ENCODE measurements at places on chromosomes 5 and 9.

DNA sequence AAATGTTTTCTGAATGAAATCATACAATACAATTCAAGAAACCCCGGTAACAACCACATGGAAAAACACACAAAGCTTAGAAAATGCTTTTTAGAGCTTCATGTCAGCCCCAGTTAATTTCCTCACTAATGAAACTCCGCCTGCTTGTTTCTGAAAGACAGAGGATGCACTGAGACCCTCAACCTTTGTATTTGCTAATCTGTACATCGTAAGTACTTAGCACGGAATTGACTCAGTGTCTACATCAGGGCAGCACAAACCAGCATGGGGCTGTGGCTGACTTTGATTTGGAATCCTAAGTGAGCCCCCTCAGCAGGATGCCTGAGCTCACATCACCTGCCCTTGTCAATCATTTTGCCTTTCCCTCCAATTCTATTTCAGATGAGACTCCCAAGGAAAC, 499.1 kb upstream of the MPDZ start:
- no peak for DNase-seq

DNA sequence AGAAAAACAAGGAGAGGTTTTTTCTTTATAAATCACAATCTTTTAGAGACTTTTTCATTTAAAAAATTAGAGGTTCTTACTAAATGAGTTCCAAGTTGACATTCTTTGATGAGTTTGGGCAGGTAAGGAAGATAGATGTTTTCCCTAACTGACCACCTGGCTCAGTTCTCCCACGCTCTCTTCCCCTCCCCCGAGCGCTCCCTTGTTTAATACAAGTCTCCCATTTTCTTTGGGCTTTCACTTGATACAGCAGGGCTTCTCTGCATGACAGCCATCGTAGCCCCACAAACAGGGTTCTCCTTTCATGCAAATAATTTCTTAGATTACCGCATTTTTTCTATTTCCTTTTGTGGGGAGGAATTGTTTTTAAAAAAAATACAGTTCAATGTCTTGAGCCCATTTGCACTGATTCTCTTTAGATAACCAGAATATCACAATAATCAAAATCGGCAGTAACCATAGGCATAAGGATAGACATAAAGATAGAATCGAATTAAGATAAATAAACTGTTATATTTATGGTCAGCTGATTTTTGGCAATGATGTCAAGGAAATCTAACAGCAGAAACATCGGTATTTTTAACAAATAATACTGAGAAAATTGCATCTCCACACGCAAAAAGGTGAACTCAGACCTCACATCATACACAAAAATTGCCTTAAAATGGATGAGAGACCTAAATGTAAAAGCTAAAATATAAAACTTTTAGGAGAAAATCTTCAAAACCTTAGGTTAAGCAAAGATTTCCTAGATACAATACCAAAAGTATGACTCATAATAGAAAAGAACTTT, 325.4 kb downstream of the PIK3R1 start:
- no peak for DNase-seq

DNA sequence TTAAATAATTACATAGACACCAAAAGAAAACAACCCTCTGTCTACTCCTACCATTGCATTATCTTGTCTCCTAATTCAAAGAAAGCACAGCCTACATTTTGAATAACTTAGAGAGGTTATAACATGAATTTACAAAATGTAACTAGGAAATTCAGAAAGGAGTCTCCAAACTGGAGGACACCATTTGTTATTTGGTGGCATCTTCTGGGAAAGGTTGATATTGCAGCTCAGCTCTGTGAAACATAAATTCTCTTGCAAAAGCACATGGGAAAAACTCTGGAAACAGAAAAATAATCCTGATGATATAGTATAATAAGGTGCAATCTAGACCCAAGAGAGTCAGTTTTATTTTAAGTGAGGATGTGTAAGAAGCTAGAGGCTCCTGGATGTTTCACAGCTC, 215.3 kb downstream of the MLLT3 start:
- no peak for DNase-seq

DNA sequence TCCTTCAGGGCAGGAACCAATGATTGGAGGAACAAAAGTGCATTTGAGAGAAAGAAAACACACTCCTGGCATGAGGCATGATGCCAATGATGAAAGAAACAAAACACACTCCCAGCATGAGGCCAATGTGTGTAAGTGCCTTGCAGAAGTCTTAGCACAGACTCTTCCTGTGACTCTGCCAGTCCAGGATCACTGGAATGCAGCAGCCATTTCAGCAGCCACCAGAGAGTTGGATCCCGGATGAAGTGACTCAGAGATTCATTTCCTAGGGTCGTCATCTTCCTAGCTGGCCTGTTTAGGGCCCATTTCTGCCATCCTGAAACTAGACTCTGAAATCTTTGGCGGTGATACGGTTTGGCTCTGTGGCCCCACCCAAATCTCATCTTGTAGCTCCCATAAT, 212.5 kb downstream of the CFAP90 start:
- no peak for DNase-seq

GRCh38 chr5:7242118-7242710, 153.7 kb upstream of the ADCY2 start:
- DNase-seq = no peak

- no peak for DNase-seq
These were observed 448.0 kb downstream of the SPOCK1 start for GRCh38 chr5:137051161-137051560.

GRCh38 chr9:82726424-82727276, 336.3 kb downstream of the RASEF start:
- DNase-seq = no peak

DNA sequence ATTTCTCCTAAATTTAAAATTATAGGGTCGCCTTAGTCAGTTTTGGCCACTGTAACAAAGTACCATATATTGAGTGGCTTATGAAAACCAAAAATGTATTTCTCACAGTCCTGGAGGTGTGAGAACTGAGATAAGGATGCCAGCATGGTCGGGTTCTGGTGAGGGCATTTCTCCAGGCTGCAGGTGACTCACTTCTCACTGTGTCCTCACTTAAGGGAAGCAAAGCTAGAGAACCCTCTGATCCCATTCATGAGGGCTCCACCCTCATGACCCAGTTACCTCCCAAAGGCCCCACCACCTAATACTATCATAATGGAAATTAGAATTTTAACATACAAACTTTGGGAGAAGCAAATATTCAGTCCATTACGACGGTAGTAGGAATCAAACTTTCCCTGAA, 75.1 kb upstream of the FBN2 start:
- DNase-seq = no peak

DNA sequence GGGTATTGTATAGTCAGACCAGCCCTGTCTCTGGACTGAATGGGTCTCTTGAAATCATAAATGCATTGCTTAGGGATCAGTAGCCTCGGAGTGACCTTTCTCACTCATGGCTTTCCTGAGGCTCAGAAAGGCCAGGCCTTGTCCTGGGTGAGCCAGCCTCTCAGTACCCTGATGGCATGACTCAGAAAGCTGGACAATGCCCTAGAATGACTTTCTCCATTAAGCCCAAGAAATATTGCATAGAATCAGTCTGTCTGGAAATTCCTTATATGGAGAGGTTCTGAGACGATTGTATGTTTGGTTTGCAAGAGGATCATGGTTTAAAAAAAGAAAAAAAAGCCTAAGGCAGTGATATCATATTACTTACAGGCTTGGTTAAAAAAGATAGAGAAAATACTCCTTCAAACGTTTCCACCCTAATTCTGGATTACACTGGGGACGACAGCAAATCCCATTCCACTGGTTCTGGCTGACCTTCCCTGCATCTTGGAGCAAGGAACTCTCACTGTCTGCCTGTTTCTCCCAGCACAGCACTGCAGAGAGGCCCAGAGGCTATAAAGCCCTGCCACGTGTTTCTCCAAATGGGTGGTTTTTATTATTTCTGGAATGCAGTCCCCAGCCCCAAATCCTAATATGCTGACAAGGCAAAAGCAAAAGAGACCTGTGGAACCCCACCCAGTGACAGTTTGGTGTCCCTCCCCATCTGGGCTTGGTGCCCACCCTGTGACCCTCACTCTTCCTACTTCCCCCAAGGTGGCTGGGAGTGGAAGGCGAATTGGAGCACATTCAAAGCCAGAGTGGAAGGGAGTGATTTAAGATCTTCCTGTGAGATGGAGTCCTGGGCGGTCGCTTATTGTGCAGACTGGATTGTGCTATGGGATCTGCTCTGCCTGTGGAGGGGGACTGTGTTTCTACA, 34.4 kb downstream of the MAP1B start:
- no peak for DNase-seq

- no peak for DNase-seq
These were observed 47.0 kb downstream of the KCNN2 start for GRCh38 chr5:114408847-114409246.

- no peak for DNase-seq
These were observed 8.8 kb upstream of the NHP2 start for GRCh38 chr5:178162481-178162880.

GRCh38 chr5:112165399-112165798, 253.7 kb downstream of the EPB41L4A start:
- DNase-seq = no peak

DNA sequence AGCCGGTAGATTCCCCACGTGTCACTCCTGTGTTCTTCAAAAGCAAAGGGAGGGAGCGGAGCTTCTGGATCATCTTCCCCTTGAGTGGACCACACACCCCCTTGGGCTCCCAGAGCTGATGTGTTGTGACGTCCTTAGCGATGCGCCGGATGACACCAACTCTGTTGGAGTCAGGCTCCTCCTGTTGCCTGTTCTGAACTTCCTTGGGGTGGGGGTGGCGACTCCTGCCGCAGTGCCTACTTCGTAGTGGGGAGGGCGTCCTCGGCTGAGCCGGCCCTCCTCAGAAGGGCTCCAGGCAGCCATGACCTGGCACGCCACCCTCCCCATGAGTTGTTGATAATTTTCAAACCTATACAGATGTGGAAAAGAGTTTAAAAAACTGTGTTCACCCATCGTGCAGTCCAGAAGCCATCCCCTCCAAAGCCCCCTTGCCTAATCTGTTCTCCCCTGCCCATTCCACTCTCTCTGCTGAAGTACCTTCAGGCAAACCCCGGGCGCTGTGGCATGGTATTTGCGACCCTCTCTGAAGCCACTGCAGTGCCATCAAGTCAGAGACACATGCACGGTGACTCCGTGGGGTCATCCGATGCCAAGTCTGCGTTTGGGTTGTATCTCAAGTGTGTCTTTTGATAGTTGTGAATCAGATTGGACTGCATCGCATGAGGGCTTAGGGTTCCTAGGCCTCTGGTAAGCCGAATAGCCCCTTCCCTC, 16.7 kb downstream of the EXOC3 start:
- no peak for DNase-seq

GRCh38 chr5:170306381-170306831, 8.8 kb upstream of the LCP2 start:
- no peak for DNase-seq

DNA sequence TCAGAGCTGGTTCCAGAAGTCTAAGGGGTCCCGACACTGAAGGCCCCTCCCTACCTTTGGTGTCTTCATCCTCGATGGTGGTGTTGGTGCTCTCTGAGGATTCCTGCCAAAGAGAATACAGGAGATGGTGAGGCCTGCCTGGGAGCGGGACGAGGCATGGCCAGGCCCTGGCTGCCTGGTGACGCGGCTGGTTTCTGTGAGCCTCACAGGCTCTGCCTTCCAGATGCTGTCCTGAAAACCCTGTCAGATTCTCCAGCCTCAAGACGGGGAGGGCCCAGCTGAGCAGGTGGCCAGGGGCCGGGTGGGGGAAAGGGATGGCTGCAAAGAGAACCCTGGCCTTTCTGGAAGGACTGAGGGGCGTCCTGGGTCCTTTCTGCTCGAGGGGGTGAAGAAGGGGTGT, 48.8 kb downstream of the SLC6A7 start:
- DNase-seq = no peak

DNA sequence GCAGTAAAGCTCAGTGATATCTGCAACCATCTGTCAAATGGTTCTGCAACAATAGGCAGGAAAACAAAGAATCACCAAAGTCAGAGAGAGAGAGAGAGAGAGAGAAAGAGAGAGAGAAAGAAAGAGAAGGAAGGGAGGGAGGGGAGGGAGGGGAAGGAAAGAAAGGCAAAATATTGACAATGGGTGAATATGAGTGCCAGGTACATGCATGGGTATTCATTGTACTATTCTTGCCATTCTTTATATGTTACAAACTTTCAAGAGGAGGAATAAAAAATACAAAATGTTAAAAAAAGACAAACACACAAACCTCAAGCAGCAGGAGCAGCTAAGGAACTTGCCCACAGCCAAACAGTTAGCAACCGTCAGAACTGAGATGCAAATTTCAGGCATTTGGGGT, 350.8 kb upstream of the RFX3 start:
- no peak for DNase-seq

- no peak for DNase-seq
These were observed 57.5 kb upstream of the ADRB2 start for GRCh38 chr5:148768806-148769415.

DNA sequence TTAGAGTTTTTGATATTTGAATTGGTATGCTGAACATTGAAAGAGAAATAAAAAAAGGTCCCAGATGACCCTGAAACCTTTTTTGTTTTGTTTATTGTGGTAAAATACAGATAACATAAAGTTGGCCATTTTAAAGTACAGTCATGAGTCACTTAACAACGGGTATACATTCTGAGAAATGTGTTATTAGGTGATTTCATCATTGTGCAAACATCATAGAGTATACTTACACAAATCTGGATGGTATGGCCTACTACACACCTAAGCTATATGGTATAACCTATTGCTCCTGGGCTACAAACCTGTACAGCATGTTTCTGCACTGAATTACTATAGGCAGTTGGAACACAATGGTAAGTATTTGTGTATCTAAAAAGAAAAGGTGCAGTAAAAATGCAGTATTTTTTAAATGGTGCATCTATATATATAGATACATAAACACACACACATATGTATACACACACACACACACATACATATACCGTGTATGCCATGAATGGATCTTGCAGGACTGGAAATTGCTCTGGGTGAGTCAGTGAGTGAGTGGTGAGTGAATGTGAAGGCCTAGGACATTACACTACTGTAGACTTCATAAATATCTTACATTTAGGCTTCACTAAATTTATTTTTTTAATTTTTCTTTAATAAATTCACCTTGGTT, 31.0 kb downstream of the TTC1 start:
- DNase-seq = no peak

GRCh38 chr5:96816991-96817390, 9.2 kb upstream of the ERAP1 start:
- DNase-seq = no peak

DNA sequence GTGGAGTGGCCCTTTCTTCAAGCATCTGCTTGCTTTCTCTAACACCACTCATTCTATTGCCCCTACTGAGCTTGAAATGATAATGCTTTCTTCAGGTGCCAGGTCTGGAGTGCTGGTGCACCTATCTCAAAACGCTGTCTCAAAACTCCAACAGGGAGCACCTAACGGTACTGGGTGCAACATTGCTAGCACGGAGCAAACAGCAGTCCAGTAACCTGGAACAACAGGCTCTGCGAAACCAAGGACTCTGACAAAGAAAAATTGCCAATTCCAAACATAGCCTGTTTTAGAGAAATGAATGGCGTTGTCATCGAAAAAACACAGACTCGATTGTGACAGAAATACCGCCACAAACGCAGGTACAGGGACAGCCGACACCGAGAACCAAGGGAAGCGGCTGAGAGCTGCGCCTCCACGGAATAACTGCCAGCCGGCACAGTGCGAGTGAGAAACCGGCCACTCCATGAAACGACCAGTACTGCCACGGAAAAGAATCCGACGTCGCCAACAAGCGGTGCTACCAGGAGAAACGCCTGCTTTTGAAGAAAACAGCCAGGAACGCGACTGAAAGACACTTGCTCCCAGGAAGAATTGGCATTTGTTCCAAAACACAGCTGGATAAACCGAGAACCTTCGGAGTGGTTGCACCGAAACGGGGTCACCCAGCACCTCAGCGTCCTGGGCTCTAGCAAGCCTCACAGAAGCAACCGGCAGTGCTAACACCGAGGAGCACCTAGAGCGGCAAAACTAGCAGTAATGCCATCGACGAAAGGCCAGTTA, 3.1 kb downstream of the ANXA2R start:
- no peak for DNase-seq

GRCh38 chr5:31153521-31153920, 40.0 kb upstream of the CDH6 start:
- peak; percentile 19 for DNase-seq
